ENCODE measurements at places on chromosomes 16 and 17.

GRCh38 chr17:4747847-4748246, 8.1 kb upstream of the CXCL16 start:
- no peak for DNase-seq

- DNase-seq, result peak; percentile 85
Measured at GRCh38 chr17:8436169-8436843, 622 bp downstream of the NDEL1 start.

DNA sequence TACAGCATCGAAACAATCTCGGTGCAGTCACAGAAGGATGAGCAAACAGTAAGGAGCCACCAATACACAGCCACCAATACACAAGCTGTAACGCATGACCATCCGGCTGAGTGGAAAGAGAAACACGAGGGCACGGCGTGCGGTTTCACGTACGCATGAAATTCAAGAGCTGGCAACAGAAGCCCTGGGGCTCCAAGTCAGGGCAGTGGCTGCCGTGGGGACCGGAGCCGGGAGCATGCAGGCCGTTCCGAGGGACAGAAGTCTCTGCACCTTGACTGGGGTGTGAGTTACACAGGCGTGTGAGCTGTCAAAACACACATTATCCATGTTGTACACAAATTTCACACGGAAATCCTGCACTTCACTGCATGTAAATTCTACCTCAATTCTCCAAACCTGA, 50.6 kb upstream of the METRNL start:
- no peak for DNase-seq

DNA sequence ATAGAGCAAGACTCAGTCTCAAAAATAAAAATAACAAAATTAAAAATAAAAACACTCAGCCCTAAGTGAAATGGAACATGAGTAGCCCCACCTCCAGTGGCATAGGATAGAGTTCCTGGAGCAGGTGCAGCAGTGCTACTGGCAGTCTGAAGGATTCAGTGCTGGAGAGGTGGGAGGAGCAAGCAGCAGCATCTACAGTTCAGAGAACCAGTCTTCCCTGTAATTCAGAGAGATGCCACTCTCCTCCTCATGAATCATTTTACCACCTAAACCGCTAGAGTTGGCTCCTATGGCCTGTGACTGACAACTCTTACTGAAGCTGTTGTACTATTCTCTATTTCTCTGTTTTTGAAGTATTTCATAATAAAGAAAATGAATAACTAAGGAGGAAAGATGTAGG, 56.0 kb upstream of the SMURF2 start:
- DNase-seq, result no peak

DNA sequence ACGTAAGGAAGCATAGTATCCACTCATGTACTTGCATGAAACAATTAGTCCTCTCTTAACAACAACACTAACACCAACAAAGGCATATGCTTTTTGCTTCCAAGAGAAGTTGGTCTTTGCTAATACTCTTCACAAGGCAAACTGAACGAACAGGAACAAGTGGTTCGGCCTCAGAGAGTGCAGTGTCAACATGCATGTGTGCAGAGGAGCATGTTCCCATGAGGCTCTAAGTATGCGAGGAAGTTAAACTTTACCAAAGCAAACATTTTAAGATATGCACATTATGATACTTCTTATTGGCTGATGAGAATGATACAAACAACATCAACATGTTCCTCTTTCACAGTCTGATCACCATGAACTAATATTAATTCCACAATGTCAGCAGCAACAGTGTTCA, 285.3 kb upstream of the IRX5 start:
- DNase-seq, result no peak

DNA sequence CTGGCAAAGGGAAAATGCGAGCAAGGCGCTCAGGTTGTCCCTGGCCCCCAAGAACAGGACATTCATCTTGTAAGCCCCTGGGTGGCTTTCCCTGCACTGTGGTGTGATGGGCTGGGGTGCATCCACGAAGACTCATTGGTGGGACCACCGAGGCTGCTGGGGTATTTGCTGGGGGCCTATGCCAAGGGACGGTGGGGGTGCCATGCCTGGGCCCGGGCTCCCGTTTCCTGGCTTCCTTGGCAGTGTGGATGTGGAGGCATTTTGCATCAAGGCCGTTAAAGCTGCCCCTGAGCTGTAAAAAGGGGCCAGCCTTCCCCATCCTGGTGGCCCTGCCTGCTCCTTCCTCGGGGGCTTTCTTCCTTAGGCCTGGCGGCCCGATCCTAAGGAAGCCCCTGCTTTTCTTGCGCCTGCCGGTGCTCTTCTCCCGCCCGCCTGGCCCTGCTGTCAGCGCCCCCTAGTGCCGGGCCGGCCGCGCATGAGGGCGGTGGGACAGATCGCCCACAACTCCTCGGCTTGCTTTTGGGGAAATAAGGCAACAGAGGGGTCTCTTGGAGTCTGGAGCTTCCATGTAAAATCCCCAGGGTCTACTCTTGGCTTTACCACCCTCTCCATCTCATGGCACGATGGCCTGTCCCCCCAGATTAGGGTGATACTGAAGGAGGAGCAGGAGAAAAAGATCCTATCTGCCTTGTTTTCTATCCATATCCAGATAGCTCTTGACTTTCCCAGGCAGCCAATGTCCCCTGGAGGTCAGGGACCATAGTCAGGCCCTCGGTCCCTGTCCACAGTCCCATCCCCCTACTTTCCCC, 9.8 kb upstream of the TBX2 start:
- peak; percentile 79 for DNase-seq

GRCh38 chr16:8751481-8752311, 45.7 kb downstream of the TMEM186 start:
- no peak for DNase-seq

- no peak for DNase-seq
Measured at GRCh38 chr17:34249061-34249460, 6.0 kb upstream of the CCL2 start.

DNA sequence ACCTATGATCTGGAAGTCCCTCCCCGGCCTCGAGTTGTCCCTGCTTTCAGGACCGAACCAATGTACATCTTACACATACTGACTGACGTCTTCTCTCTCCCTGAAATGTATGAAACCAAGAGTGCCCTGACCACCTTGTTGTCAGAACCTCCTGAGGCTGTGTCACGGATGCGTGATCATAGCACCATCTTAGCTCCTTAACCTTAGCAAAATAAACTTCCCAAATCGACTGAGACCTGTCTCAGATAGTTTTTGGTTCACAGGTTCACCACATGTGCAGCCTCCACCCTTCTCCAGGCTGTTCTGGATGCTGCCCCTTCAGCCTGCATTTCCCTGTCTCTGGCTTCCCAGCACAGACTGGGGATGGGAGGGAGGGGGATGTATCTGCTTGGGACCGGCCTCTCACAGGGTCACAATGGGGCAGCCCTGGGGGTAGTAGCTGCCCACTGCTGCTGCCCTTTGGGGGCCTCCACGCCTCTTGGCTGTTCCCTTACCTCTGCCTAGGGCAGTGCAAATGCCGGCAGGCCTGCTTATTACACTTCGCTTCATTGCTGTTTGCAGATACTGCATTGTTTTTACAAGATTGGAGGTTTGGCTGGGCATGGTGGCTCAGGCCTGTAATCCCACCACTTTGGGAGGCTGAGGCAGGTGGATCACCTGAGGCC, 69.8 kb downstream of the NT5M start:
- DNase-seq, result no peak

DNA sequence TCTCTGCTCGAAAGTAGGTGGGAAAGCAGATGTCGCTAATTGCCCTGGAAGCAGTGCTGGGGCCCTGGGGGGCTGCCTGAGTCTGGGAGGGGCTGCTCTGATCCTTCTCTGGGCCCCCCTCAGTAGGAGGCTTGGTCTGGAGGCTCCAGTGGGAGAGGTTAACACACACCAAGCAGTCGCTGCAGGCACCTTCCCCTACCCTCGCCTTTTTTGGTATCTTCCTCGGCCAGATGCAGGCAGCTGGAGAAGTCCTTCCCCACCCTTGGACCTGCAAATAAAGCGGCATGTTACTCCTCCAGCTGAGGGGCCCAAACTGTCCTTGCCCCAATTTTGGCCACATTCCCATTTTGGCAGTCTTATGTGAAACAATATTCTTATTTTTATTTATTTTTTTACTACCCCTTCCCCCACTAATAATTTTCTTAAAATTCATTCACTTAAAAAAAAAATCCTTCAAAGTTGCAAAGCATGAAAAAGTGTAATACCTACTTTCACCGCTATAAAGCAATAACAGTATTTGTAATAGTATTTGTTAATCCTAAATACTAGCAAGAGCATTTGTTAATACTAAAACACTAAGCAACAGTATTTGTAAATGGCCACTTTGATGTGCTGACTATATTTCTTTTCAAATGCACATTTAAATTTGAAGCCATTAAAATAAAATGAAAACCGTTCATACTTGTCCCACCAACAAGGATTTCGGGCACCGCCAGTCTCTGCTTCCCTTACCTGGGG, 15.0 kb downstream of the C16orf46 start:
- DNase-seq, result no peak

- no peak for DNase-seq
Measured at GRCh38 chr16:30439720-30440348, 5.8 kb downstream of the SEPHS2 start.

- DNase-seq, result no peak
Measured at GRCh38 chr17:73163043-73163442, 1.8 kb upstream of the SSTR2 start.

- no peak for DNase-seq
Measured at GRCh38 chr17:2123375-2124251, 68.7 kb downstream of the HIC1 start.

DNA sequence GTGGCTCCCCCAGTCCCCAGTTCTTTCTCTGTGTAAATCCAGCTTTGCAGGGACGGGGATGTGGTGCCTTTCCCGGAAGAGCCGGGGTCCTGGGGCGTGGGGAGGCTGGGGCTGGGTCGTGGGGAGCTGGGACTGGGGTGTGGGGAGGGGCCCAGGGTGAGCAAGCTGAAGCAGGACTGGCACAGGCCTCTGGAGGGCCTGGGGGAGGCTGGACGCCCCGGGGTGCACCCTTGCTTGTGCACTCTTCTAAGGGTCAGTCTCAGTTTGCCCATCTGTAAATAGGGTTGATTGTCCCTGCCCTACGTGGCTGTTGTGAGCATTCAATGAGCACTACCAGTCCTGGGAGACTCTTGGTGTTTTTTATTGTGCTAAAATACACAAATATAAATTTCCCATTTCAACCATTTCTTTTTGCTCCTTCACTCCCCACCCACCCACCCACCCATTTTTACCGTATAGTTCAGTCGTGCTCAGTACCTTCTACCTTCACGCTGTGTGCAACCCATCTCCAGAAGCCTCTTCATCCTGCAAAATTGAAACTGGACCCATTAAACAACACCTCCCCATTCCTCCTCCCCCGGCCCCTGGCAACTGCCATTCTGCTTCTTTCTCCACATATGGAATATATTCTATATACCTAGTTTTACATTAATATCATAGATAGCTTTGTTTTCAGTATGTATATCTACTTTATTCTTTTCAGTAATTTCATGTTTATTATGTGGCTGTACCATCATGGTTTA, 7.8 kb upstream of the TBC1D3B start:
- no peak for DNase-seq

GRCh38 chr16:56174411-56174810, 16.9 kb upstream of the GNAO1 start:
- no peak for DNase-seq

GRCh38 chr16:87363771-87364455, 19.7 kb downstream of the FBXO31 start:
- no peak for DNase-seq

DNA sequence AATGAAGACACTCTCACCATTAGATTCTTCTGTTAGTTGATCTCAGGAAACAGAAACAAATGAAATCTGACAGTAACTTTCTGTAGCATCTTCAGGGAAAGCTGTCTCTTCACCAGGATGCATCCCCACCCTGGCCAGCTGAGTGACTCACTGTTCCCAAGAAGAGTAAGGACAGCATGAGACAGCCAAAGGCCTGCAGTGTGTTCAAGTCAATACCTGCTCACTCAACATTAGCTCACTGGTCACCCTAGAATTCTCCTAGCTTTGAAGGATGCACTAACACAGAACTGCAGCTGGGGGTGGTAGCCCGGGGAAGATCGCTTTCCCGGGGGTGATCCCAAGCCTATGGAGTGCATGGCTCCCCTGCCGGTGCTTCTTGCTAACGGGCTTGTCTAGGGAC, 28.2 kb upstream of the CLEC18B start:
- no peak for DNase-seq

GRCh38 chr17:10290041-10290440, 82.8 kb downstream of the MYH13 start:
- DNase-seq, result no peak

DNA sequence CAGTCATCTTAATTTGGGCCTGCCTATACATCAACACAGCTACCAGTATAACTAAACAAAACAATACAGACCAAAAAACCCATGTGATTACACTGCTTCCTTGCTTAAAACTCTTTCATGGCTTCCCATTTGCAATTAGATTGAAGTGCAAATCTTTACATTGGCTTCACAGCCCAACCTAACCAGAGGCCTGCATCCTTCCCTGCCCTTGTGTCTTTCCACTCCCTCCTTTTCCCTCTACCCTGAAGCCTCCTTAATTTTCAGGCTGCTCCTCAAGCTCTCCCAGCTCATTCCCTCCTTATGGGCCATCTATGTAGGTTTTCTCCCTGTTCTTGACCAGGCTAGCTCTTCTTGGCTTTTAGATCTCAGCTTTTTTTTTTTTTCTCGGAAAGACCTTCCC, 147.8 kb downstream of the TOX3 start:
- DNase-seq, result no peak

- peak; percentile 95 for DNase-seq
Measured at GRCh38 chr16:4315186-4316107, at the start of gene GLIS2. Gene GLIS2 (plus strand): TSS chr16:4316067. CDS start chr16:4332281, 16,214 bp downstream.

DNA sequence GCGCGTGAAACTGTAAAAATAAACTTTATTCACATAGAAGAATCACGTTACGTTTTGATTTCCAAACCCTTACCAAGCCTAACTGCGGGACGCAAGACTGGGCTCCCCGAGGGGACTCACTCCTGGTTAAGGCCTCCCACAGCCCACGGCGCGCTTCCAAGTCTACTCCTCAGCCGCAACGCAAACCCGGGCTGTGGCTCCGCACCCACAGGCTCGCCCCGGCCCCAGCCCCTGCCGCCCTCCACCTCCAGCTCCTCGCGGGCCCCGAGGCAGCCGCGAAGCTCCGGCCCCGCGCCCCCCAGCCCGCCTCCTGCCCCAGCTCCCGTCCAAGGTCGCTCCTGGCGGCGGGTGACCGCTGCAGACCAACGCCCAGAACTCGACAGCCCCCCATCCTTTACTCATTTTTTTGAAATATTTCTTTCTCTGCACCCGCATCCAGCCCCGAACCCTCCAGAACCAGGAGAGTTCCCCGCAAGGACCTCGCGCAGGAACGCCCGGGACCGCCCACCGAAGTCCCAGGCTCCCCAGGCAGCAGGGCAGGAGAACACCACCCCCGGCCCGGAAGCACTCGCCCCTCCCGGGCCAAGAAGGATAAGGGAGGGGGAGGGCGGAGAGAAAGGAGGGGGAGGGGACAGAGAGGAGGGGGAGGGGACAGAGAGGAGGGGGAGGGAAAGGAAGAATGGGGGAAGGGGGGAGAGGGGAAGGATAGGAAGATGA, 912 bp downstream of the USP22 start:
- DNase-seq, result peak; percentile 95

Measured in kidney (tissue), 22 donors.